ENCODE measurements at places on chromosomes 6 and 20.

- DNase-seq = no peak
These were observed 310.8 kb downstream of the QKI start for GRCh38 chr6:163725008-163725941.

- DNase-seq = no peak
These were observed 285.1 kb downstream of the ADGB start for GRCh38 chr6:146883640-146884531.

GRCh38 chr6:158784505-158784904 is 34.7 kb downstream of the EZR start:
- no peak for DNase-seq

- DNase-seq = no peak
These were observed 4.9 kb downstream of the ELMO2 start for GRCh38 chr20:46401478-46401860.

DNA sequence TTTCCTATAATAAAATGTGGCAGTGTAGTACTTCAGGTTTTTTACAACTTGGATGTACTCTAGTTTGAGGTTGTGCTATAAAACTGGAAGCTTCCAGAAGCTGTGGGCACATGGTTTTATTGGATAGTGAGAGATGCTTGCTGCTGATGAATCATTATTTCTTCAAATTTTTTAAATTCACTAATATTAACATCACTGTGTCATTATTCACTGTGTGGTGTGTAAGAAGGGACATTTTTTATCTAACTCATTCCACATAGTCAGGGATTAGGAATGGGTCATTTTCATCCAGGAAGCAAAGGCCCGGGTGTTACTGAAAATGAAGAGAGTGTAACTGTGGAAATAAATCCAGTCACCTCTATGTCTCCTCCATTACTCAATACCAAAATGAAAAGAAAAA is 421.0 kb downstream of the TENT5A start:
- DNase-seq = no peak

GRCh38 chr6:4413073-4413472 is 277.7 kb upstream of the ECI2 start:
- no peak for DNase-seq

GRCh38 chr6:16168858-16169257 is 40.0 kb downstream of the MYLIP start:
- peak; percentile 45 for DNase-seq

GRCh38 chr6:467671-468082 is 76.1 kb downstream of the IRF4 start:
- DNase-seq = no peak
